ENCODE measurements at places on chromosomes 6 and 20.

DNA sequence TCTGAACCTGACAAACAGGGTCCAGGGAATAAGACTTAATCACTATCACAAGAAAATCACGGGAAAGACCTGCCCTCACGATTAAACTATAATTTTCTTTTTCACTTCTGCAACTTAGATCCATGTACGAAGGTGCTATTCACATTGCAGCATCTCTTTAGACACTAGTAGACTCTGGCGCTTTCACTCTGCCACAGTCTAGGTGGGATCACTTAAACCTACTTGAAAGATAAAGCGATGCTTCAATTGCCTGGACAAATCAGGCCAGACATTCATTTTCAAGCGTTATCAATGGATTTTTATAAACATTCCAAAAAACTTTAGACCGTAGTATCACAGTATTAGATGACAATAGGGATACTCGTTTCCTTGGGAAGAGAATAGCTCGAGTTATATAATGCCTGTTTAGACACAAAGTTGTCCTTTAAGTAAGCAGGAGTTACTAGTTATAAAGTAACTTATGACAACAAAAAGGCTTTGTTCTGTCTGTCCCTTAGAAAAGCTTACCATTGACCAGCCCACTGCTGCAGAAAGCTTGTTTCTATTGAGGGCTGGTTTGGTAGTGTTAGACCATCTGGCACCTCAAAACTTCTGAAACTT lies 367.3 kb downstream of the UTRN start:
- DNase-seq, result no peak

DNA sequence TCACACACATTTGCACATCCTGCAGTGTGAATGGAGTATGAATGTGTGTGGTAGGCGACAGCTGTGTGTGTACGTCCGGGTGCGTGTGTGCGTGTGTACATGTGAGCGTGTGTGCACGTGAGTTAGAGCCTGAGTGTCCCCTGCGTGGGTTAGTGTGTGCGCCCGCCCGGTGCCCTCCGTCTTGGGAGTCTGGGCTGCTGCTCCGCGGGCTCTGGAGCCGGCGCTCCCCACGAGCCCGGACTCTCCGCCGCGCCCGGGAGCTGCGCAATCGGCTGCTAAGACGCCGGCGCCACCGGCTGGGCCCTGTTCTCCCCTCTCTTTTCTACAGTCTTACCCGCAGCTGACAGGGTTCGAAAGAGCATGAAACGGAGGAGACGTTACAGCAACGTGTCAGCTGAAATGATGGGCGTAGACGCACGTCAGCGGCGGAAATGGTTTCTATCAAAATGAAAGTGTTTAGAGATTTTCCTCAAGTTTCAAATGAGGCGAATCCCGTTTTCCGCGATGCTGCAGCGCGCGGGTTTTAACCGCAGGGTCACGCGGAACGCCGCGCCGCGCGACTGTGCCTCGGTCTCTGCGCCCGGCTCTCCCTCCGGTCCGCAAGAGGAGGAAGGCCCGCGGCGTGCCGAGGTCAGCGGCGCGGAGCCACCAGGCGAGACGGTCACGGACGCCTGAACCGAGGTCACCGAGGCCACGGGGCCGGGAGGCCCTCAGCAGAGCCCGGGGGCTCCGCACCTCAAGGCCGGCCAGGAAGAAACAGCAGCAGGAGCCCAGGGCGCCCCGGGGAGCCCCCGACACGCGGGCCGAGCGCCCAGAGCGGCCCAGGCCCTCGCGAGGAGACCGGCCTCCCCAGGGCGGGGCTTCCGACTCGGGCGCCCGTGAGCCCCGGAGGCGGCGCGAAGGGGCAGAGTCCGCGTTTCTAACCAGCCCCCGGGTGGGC lies 95.3 kb upstream of the BHLHE23 start:
- no peak for DNase-seq

DNA sequence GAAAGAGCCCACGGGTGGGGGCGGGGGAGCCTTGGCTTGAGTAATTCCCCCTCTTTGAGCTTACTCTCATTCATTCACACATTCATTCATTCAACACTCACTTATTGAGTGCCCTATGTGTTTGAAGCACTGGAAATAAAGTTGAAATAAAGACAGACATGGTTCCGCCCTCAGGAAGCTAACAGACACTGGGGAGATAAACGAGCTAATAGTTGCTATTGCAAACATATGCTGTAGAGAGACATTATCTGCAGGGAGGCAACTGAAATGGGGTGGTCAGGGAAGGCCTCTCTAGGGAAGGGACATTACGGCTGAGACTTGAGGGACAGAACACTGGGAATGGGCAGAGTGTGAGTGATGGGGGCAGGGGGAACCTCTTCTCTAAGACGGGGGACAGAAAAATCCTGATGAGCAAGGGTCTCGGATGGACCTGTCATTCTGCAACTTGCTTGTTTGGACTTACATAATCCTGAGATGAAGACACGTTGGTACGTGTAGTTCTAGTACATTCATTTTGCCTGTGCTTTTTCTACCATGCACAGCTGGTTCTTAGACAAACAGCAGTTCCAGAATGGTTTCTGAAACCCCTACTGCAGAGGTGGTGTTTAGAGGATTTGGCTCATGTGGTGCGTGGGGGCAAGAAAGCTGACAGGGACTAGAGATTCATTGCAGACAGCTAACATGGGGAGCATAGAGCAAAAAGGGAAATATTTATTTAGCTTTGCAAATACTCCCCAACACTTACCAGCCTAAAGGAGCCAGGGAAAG lies 71.1 kb upstream of the BLCAP start:
- DNase-seq, result no peak

DNA sequence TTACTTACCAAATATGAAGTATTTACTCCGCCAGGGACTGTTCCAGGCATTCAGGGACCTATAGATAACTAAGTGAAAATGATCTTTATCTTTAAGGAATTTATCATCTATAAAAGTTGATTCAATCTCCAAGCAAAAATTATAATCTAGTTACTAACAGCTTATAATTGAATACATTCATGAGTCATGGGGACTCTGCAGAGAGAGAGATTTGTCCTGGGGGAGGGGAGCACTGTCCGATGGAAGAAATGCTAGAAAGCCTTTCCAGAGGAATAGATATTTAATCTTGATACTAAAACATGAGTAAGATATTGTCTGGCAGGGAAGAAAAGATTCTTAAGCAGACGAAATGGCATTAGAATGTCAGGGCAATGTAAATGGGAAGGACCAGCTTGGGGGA lies 139.3 kb downstream of the CD164 start:
- DNase-seq, result no peak

DNA sequence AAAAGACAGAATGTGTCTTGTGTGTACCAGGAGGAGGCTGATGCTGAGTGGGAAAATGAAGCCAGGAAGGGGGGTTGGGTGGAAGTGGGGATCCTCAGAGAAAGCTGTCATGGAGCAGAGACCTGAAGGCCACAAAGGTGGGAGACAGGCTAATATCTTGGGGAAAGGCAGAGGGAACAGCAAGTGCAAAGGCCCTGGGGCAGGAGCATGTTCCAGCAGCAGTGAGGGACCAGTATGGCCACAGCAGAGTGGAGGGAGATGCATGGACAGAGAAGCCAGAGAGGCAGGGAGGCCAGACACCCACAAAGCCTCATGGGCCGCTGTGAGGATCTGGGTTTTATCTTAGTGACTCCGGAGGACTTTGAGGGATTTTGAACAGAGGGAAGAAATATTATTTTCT lies 254.2 kb upstream of the SULF2 start:
- DNase-seq, result no peak

Measured in NCI-H2029 treated with DMSO at 0.1 percent for 48 hours (cell line).